ENCODE measurements at places on chromosomes 13 and 19.

GRCh38 chr19:43768273-43769050, 12.3 kb downstream of the KCNN4 start:
- no peak for DNase-seq

GRCh38 chr19:8571006-8571411, 6.2 kb downstream of the MYO1F start:
- DNase-seq = no peak

DNA sequence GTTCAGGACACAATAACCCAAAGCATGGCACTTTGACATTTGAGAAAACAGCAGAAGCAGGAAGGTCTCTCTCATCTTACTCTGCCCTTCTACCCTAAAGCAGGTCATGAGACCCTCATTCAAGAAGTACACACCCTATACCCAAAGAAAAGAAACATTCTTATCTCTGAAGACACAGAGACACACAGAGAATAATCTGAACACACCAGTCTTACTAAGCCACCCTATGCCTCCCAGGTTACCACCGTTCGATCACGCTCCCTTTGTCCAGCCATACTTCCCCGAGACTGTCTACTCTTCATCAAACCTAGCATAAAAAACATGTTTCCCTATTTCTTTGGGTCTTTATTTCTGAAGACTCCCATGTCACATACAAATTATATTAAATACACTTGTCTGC, 66.5 kb upstream of the ANKRD10 start:
- DNase-seq = no peak

GRCh38 chr19:10226021-10226375, 5.1 kb downstream of the S1PR2 start:
- DNase-seq = no peak

DNA sequence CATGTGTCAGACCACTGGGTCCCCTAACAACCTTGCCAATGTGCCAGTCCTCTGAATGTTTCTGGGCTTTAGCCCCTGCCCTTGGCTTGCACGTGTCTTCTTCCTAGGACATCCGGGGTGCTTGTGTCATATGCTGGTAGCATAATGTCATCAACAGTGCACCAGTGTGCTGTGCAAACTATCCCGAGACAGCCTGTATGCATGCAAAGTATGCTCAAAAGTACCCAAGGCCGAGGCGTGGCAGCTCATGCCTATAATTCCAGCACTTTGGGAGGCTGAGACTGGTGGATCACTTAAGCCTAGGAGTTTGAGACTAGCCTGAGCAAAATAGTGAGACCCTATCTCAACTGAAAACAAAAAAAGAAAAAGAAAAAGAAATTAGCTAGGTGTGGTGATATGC, 20.8 kb upstream of the C19orf12 start:
- DNase-seq = no peak

- DNase-seq = no peak
Observed at GRCh38 chr19:38062959-38063761, 156.2 kb downstream of the SIPA1L3 start.

GRCh38 chr19:53870485-53870844, 2.8 kb downstream of the MYADM start:
- no peak for DNase-seq

DNA sequence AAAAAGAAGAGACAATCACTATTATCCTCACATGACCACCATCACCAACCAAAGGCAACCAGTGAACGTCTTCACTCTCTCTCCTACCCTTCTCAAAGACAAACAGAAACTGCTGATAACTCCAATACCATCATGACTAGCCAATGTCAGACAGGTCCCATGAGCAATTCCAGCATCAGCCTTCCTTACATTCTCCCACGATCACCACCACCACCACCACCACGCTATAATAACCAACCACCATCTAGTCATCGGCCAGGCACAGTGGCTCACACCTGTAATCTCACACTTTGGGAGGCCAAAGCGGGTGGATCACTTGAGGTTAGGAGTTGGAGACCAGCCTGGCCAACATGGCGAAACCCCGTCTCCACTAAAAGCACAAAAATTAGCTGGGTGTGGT, 3.9 kb downstream of the MYO1F start:
- DNase-seq = no peak

GRCh38 chr19:48836089-48837017, at the start of gene HSD17B14:
Gene HSD17B14, minus strand, starts transcription at chr19:48836491. Its CDS starts 80 bp downstream, at chr19:48836411.
- DNase-seq = no peak

DNA sequence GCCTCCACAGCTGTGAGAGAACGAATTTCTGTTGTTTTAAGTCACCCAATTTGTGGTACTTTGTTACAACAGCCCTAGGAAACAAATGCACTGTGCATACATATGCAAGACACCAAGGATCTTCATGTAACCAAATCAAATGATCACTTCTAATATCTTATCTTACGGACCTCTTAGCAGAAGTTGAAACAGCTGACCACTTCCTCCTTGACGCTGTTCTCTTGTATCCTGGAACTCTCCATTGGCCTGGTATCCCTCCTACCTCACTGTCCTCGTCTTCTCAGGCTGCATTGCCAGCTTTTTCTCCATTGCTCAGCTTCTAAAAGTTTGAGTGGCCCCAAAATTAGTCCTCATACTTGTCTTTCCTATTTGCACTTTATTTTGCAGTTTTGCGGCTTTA, 200.4 kb downstream of the DLEU7 start:
- no peak for DNase-seq

- DNase-seq = no peak
Observed at GRCh38 chr13:52712385-52712784, 27.2 kb downstream of the CNMD start.

DNA sequence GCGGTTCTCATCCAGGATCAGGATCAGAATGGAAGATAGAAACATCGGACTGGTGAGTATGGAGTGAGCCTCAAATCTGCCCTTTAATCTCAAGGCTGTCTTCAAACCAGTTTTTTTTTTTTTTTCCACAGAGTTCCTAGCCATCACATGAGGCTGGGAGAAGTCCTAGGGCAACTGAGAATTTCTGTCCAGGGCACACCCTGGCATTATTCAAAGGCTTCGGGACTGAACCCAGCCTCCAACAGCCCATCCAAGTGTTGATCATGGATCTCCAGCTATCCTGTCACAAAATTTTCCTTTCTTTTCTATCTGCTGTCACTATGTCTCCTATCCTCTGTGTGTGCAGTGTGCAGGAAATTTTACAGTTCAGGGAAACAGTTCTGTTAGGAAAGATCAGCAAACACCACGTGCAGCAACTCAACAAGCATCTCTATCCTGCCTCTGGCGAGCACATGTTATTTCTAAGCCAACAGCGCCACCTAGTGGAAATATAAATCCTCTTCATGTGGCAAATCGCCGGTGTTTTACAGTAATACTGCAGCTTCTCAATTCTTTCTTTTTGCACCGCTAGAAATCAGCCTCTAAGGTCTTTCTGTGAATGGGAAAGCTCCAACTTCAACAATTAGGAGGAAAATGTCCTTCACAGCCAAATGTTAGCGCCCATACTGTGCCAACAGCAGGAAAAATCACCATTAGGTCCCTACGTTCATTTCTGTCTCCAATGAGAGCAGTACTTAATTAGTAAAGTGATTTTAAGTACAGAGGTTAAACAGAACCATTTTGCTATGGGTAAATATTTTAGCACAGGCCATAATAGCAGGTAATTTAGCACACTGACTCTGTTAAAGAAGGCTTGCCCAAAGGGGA, 21.4 kb upstream of the ZNF181 start:
- DNase-seq = peak; percentile 52

- no peak for DNase-seq
Observed at GRCh38 chr19:53015730-53016129, 2.0 kb downstream of the ERVV-1 start.

- no peak for DNase-seq
Observed at GRCh38 chr13:104086210-104086609, 1020.0 kb upstream of the SLC10A2 start.

DNA sequence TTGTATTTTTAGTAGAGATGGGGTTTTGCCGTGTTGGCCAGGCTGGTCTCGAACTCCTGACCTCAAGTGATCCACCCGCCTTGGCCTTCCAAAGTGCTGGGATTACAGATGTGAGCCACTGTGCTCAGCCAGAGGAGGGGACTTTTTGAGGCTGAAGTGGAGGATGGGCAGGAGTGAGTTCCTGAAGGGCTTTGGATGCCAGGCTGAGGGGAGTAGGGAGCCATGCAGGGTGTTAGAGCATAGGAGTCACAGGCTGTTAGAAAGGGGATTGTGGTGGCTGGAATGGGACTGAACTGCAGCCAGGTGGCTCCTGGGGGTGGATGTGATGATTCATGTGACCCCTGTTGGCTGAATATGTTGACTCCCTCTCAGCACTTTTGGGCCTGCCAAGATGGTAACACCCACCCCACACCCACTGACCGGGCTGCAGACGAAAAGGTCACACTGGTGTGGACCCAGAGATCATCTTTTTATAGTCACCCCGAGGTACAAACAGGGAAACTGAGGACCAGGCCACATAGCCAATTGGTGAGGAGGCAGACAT, 11.2 kb downstream of the CYP4F22 start:
- DNase-seq = no peak

DNA sequence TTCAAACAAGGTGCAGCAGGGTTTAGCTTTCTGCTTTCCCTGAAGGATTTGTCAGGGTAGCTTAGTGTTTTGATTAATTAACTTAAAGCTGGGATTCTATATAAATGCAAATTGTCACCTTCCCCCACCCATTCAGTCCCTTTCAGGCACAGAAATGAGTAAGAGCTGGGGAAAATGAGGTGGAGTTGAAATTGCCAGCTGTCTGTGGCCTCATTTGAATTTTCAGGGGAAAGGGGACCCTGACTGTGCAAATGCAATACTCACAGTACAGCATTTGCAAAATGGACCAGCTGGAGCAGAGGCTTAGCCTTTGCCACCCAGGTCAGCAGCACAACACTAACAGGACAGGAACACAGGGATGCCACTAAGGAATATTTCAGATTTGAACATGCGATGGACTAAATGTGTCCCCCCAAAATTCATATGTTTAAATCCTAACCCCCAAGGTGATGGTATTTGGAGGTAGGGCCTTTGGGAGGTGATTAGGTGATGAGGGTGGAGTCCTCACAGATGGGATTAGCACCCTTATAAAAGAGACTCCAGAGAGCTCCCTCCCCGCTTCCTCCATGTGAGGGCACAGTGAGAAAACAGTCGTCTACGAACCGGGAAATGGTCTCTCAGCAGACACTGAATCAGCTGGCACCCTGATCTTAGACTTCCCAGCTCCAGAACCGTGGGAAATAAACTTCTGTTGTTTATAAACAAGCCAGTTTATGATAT, 59.5 kb upstream of the CYSLTR2 start:
- no peak for DNase-seq

DNA sequence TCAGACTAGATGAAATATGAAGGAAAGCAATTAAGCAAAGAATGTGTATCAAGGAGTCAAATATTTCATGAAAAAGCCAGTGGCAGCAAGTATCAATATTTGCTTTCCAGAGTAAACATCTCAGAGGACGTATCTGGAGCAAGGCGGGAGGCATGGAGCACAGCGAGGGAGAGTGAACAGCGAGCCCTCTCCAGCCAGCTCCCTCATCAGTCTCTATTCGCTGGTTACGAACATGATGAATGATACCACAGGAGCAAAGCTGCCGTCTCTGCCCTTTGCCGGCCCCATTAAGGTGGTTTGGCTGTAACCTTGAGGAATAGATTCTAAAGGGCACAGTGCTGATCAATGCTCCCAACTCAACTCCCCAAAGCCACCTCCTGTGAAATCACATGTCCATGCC, 95.8 kb downstream of the CCNA1 start:
- no peak for DNase-seq

DNA sequence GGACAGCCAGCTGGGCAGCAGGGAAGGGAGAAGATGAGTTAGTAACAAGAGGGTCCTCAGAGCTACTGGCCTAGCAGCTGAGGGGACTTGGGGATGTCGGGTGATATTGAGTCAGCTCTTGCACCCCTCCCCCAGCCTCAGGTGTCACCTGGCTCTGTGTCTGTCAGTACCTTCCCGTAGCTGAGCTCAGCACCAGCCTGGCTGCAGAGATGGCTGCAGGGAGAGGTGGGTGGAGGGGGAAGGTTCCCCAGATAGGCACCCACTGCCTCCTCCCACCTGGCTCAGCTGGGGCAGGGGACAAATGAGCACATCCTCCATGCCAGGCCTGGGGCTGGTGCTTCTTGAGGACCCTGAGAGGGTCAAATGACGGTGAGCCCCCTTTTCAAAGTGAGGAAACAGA, 6.8 kb upstream of the KPTN start:
- DNase-seq = no peak

- no peak for DNase-seq
Observed at GRCh38 chr19:13959962-13960862, 7.9 kb downstream of the DCAF15 start.
